ENCODE measurements at places on chromosomes 5 and 9.
A peak's percentile ranks its signal among the peaks of the same experiment; 100 is the strongest.

DNA sequence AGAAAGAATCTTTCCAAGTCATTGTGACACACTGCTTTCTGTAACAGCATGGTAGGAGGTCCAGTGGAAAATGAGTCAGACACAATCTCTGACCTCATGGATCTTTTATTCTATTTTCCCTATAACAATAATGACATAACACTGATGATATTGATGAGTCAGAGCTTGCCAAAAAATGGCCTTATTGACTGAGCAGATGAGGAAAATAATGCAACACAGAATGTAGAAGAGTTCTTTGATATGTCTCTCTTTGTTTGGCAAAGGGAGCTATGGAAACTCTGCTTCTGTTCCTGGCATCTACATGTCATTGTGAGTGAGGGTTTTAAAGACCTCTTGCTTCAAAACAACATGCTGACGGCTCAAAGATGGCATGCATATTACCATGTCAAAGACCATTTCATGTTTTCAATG, 443.1 kb upstream of the ZNF608 start:
- DNase-seq = no peak

GRCh38 chr5:68884883-68885282, 208.9 kb upstream of the SLC30A5 start:
- no peak for DNase-seq

- DNase-seq = no peak
Measured at GRCh38 chr9:131282688-131283422, 6.5 kb upstream of the FAM78A start.

- no peak for DNase-seq
Measured at GRCh38 chr5:10328323-10328722, 20.6 kb upstream of the CMBL start.

DNA sequence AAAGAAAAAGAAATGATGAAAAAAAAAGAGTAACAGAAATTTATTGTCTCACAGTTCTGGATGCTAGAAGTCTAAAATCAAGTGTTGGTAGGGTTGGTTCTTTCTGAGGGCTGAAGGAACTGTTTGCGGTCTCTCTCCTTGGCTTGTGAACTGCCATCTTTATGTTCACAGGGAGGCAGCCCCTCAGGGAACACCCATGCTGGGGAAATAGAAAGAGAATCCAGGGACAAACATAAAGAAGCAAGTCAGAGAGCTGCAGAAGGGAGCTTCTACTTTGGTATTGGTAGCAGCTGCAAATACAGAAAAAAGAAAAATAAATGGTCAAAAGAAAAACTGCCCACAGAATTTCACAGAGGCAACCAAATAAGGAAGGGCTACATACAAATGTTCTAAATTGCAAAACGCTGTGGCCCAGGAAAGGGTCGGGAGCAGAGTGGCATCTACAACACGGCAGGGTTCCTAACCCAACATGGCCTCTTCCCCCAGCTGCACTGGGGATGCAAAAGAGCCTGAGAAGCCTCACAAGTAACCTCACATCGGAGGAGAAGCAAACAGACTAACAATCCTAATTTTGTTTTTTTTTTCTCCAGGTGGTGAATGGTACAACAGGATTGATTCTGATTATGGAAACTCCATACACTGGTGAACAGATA, 37.4 kb downstream of the ELOVL7 start:
- no peak for DNase-seq

- peak; percentile 61 for DNase-seq
Measured at GRCh38 chr5:77015938-77016569, 14.2 kb upstream of the AGGF1 start.

- DNase-seq = no peak
Measured at GRCh38 chr5:112023766-112024165, 266.8 kb upstream of the NREP start.

DNA sequence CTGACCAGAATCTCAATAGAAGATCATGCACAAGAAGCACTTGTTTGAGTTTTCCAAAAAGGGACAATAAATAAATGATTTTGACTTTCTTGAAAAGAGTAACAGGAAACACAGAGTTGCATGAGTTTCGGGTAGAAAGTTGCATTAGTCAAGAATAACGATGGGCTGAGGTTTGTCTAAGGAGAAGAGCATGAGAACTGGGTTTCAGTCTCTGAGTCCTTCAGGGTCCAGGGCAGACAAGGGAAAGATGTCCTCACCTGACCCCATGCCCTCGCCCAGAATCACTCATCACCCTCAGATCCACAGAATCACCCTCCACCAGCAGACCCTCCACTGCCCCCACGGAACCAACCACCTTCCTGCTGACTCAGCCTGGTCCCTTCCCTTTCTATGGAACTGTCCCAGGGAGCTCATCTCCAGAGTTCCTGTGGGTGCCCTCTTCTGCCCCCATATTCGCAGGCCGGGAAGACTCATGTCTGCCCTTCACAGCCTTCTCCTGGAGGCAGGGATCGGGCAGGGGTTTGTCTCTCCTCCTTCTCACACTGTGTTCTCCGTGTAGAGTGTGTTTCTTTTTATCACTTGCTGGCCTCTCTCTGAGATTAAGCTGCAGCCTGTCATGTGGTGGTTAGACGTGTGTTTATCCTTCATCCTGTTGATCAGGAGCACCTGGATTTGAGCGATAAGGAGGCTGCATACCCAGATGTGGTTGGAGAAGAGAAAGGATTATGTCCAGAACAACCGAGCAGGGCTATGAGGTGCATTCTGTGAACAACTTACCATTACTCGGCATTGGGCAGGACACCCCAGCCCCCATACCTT, 442.6 kb downstream of the MAT2B start:
- no peak for DNase-seq

DNA sequence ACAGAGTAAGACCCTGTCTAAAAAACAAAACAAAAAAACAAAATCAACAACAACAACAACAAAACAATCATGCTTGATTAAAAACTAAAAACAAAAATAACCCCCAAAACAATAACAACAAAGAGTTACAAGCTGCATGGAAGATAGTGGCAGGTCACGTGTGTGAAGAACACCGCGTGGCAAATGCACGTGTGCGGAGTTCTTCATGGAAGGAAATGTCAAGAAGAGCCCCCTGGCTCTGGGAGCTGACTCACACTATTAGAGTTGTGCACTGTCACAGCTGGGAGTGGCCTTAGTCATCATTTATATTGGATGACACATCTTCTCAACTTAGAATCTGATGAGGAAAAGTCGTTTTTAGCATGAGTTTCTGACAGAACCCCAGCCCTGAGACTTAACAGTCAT, 110.5 kb downstream of the JMY start:
- DNase-seq = no peak

GRCh38 chr5:131685516-131686171, 50.6 kb upstream of the RAPGEF6 start:
- DNase-seq = no peak

GRCh38 chr9:107942856-107943255, 453.3 kb upstream of the KLF4 start:
- no peak for DNase-seq

DNA sequence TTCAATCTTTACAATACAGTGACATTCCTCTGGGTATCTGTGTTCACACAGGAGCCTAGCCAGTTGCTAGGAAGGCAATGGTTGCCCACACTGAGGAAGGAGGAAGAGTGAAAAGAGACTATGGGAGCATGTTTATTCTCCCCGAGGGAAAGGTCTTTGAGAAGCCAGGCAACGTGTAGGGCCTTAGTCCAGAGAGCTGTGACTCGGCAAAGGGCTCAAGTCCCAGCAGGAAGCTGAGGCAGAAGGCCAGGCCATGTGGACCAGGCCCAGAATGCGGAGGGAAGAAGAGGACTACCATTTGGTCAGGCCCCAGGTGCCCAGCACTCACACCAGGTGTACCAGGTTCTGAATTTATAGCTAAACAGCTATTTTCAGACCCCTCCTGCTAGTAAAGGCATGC, 136.6 kb upstream of the DMAC1 start:
- no peak for DNase-seq

DNA sequence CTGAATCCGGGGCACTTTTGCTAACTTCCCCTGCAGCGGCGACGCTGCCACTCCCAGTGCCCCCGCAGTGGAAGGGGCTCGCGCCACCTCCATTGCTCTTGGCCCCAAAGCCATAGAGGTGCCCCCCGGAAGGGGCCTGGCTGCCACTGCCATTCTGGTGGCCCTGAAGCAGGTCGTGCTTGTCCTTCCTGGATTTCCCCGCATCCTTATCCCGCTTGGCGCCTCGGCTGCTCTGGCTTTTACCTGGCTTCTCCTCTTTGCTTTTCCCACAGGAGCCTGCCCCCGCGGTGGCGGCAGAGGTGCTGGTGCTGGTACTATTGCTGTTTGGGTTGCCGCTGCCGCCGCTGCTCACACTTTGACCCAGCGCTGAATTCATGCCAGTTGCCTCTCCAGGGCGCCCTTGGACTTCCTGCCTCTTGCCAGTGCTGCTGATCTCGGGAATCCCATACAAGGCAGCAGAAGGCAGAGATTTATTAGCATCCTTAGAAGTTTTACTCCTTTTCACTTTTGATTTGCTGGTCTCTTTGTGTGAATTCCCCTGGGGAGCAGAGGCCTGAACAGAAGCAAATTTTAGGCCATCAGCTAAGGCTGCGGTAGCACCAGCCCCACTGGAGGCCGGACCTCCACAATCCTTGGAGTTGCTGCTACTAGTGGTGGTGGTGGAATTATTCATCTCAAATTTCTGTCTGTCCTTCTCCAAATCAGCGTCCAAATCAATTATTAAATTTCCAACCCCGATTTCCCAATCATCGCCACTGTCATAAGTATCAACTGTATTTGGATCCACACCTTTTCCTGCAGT, 2.1 kb downstream of the ZNF608 start:
- peak; percentile 73 for DNase-seq

GRCh38 chr5:174511714-174512253, 212.6 kb upstream of the MSX2 start:
- DNase-seq = no peak

DNA sequence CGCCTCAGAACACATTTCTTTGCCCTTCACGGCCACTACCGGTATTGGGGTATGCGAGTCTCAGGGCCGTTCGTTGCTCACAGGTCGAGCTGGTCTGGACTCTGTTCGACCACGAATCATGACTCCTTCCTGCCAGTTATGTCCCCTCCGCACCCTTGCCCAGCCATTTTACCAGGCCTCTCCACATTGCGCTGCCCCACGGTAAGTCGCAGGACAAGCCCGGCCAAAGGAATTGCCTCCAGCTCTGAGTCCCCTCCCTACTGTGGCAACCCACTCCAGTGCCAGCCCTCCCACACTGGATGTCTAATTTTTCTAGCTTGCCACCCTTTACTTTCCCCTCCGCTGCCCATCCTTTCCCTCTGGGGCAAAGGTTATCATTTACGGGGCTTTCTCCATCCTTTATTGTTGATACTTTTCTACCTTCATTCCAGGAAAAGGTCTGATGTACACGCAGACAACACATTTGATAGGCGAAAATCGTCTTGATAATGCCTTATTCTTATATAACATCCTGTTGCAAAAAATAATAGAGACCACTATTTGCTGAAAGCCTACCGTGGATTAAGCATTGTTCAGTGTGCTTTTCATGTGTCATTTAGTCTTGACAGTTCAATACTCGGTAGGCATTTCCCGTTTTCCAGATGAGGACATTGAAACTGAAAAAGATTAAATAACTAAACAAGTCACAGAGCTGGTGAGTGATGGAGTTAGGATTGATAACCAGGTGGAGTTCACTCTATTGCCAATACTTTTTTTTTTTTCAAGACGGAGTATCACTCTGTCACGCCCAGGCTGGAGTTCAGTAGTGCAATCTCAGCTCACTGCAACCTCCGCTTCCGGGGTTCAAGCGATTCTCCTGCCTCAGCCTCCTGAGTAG, 958 bp upstream of the HSPA5 start:
- DNase-seq = peak; percentile 63

- DNase-seq = peak; percentile 88
Measured at GRCh38 chr5:88729084-88729828, 153.7 kb downstream of the MEF2C start.

DNA sequence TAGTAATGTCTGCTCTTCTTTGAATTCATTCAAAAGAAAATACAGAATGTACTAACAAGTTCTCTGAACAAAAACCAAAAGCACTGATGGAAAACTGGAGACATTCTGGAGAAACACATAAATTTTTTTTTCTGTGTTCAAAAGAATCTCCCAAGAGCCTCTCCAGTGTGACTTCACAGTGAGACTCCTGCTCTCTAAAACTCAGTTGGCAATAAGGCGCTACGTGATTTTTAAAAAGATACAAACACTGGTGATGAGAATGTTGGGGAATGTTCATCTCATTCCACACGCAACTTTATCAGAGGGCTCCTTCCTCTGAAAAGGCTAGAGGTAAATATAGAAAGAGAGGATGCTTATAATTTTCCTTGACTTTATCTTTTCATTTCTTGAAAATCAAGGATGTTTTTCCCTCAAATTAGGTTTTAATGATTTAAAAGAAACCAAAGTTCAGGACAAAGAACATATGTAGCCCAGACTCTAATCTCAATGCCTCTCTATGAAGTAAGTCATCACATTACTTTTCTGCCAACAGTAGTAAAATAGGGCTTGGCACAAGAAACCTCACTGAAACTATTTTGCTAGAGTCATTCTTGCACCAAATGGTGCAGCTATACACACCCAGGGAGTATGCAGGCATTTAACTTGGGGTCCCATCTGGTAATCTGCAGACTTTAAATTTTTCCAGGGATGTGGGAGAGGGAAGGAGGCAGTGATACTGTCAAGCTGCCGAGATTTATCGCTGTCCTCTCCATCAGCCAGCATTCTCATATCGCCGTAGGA, 12.9 kb upstream of the AOPEP start:
- no peak for DNase-seq
